ENCODE measurements at places on chromosomes 2 and 18. TPM values are rescaled to one million over a fixed set of nuclear protein-coding genes. Genes with fewer than 3 reads are reported as not detected.
A peak's percentile ranks its signal among the peaks of the same experiment; 100 is the strongest.

DNA sequence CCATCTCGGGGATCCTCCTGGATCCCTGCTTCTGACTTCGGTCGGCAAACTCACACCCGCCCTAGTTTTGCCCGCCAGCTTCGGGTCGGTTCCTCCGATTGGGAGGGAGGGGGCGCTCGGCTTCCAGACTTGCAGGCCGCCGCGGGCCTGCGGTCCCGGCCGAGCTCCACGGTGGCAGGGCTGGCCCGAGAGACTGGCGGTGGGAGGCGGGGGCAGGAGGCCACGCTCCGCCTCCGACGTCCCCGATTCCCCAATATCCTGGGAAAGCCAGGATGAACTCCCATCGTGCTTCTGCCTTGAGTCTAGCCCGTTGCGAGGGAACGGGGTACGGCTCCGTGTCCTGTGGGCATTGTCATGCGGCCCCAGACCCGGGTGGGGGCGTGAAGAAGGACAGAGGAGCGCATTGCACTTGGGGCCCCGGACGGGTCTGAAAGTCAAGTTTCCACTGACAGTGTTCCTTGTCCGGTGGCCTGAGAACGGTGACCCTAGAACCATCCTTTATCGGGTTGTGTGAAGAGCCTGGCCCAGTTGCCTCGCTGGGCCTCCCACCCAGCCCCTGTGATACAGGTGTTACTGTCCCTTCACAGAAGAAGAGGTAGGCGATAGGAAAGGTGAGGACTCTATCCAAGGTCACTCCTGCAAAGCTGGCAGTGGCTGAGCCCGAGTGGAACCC is 2.4 kb upstream of the INHBB start:
- DNase-seq, result peak; percentile 67

DNA sequence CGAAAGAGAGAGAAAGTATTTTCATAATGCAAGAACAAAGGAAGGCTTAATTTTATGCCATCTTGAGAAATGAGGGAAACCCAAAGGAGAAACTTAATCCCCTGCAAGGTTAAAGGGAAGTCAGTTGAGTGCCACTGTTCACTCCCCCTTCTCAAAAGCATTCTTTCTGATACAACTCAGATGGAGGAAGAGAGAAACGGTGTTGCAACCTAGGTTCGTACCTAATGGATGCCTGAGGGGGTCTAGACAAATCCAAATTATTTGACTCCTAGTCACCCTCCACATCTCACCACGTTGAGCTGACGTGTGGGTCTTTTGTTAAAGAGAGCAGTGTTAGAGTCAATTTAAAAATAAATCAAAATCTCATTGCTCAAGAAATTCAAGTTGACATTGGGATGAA is 52.6 kb upstream of the UNC80 start:
- no peak for DNase-seq

Gene RTKN
- total RNA-seq, result 89.9 TPM

DNA sequence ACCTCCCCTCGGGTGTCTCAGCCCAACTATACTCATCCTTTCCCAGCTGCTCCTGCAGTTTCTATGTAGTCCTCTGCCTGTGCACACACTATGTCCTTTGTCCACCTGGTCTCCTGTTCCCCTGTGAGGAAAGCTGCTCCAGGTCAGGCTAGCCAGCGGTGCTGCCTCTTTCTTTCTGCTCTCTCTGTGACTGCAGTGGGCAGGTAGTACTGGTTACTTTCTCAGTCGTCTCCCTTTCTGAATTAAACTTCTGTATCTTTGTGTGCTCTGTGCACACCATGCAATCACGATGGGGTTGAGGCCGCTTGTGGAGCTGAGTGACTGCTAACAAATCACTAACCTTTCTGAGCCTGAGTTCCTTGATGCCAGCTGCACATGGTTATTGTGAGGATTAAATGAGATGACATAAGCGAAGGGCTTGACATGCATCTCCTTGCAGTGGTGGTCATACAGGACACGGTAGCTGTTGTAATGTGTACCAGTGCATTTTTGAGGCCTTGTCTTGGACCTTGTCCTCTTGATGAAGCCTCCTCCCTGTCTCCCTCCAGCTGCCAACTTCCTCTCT is 3.5 kb downstream of the FARP2 start:
- DNase-seq, result peak; percentile 65

GRCh38 chr2:60259781-60260180 is 293.7 kb downstream of the BCL11A start:
- DNase-seq, result no peak

DNA sequence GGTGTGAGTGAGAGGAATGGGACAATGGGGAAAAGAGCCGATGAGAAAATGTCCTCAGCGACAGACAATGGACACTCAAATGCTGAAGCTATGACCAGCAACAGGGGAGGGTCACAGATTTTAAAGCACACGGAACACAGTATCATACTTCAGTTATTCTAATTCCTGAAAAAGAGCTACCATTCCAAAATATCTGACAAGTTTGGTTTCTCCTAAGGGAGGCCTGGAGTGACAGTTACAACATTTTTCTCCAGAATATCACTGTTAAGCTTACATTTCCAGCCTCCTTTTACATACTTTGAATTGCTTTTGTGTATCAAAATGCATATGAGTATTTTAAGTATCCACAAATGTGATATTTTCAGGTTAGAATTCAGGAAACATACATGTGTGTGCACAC is 321.6 kb upstream of the THUMPD2 start:
- no peak for DNase-seq

GRCh38 chr18:26579941-26580618 is 31.7 kb upstream of the KCTD1 start:
- DNase-seq, result peak; percentile 41

Gene EVA1A
- total RNA-seq, result 0.25 TPM

Gene FAM124B
- total RNA-seq, result 0.42 TPM

Gene REG3G
- total RNA-seq, result not detected

GRCh38 chr2:10389573-10389972 is 58.6 kb downstream of the ODC1 start:
- DNase-seq, result no peak

Gene TGFA
- 25.8 TPM for total RNA-seq

DNA sequence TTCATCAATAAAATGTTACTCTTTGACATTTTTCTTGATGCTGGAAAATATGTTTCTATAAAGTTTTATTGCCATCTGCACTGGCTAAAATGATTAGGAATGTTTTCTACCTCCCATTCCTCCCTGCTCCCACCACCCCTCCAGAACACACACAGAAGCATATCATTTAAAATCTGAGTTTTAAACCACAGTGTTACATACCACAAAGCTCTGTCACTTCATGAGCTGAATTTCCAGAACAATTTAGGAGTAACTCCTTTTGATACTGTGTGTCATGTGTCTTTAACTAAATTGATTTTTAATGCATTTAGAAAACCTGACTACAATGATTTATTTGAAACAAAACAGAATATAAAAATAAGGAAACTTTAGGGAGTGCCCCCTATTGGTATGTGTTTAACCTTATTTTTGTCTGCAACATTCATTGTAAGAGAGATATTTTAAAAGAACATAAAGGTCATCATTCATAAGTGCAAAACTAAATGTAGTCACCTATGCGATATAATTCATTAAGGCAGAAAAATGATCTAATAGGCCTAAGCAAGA is 52.0 kb downstream of the FEZ2 start:
- no peak for DNase-seq

- no peak for DNase-seq
Measured at GRCh38 chr2:62576276-62576939, 70.4 kb upstream of the TMEM17 start.

DNA sequence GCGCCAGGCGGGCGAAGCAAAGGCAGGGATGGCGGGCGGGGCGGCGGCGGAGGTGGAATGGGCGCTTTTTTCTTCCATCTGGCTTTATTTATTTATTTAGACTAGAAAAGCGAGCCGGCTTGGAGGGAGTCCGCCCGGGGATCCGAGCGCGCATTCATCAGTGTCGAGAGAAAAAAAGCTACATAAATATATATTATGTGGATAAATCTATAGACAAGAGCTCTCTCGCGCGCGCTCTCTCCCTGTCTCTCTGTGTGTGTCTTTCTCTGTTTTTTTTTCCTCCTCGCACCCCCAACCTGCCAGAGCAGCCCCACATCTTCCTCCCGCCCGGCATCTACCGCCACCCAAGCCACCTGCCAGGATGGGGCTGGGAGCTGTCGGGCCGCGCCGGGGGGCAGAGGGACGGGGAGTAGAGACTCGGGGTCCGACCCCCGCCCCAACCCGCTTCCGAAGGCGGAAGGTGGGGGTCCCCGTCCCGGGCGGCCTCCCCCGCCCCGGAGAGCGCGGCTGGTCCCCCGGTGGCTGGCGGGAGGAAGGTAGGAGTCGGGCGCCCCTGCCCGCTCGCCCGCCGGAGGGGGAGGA is 972 bp upstream of the CELF4 start:
- no peak for DNase-seq

- no peak for DNase-seq
Measured at GRCh38 chr2:216503697-216504375, 5.2 kb downstream of the RPL37A start.

- DNase-seq, result no peak
Measured at GRCh38 chr2:236607471-236608187, 38.0 kb downstream of the ACKR3 start.

Gene ALLC
- not detected for total RNA-seq

- no peak for DNase-seq
Measured at GRCh38 chr2:240255811-240256703, 115.6 kb upstream of the OTOS start.

Gene STAT4
- 2.0 TPM for total RNA-seq

Gene SERPINE2
- 13.6 TPM for total RNA-seq

Gene GDF7
- total RNA-seq, result 0.05 TPM

Gene ME2
- 76.5 TPM for total RNA-seq

Gene TRIM43
- not detected for total RNA-seq

Gene RPIA
- total RNA-seq, result 39.5 TPM

Gene PTPRN
- total RNA-seq, result 1.9 TPM

- DNase-seq, result no peak
Measured at GRCh38 chr2:143401861-143402260, 272.6 kb downstream of the ARHGAP15 start.

Gene UPP2
- not detected for total RNA-seq

DNA sequence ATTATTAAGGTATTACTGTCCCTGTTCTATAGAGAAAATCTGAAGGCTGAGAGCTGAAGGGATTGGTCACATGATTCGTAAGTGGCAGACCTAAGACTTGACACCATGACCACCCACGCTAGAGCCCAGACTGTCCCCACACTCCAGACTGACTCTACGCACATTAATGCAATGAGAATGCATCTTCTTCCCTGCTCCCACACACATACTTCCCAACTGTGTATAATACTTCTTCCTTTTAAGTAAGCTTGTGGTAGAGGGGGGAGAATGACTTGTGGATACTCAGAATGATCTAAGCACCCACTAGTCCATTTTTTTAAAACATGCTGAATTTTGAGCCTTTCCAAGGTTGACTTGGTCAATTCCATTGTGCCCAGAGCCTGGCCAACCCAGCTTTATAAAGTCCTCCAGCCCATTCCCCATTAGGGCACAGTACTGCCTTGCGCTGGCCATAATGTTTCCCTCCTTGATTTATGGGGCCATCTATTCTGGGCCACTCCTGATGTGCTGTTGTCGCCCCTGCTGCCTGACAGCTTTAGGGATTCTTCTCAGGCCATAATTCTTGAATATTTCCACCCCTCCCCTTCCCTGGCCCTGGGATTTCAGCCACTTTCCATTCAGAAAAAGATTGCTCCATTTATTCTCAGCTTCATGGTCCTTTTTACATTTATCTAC is 28.7 kb downstream of the ALK start:
- DNase-seq, result no peak

Gene ARHGAP28
- 2.9 TPM for total RNA-seq

DNA sequence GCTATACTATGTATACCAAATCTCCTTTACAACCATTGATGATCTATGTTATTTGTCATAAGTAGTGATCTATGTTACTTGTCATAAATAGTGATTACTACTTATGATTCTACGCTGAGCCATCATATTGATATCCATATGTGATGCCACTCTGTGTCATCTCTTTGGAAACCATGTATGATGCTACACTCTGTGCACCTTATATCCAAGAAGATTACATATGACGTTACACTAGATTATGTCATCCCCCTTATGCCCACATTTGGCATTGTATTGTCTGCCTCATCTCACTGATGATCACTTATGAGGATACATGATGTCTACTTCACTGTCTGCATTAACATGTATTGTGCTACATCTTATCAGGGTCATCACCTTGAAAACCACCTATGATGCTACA is 42.9 kb downstream of the DAW1 start:
- DNase-seq, result no peak

GRCh38 chr2:194176134-194176533 is 1480.9 kb upstream of the SLC39A10 start:
- DNase-seq, result no peak

Gene TRABD2A
- total RNA-seq, result 158 TPM

DNA sequence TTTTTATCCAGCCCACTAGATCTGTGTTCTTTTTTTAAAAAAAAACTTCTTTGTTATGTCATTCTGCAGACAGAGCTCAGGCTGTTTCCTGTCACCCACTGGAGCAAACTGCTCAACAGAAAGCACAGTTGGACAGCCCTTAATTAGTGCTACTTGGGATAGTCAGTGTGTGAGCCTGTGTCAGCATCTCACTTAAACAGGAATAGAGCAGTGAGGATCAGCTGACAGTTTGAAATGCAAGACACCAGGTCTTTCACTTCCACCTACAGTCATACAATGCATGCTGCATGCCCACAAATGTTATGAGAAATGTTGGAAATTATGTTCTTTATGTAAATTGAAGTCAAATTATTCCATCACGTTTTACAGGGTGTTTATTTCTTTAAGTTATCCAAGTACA is 174.9 kb downstream of the NR4A2 start:
- no peak for DNase-seq

GRCh38 chr2:42436370-42436769 is 57.4 kb downstream of the KCNG3 start:
- DNase-seq, result no peak

DNA sequence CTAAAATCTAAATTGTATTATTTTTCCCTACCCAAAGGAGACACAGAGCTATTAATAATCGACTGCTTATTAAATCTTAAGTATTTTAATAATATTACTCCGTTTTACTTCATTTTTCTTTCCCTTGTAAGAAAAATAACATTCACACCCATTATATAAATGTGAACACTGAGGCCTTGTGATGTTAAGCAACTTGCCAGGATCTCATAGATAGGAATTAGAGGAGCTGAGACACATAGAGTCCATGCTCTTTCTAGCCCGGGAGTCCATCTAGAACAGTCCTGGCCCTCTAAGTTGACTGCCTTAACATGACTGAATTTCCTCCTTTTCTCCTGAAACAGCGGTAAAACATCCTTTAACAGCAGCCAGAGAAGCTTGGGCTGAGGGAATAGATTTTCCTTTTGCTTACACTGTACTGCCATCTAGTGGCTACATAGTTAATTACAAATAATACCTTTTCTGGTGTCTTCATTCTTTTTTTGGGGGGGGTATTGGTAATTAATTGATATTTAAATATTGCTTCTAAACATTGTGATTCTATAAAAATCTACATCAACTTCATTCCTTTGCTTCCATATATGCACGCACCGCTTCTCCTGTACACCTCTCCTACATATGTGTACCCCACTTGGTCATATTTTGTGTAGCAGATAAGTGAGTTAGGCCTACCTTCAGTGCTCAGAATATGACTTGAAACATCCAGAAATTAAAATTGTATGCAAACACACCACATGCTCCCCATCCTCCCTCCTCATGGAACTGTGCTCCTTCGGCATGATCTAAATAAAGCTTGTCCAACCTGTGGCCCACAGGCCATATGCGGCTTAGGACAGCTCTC is 125.8 kb upstream of the HNMT start:
- DNase-seq, result no peak

Gene SH2D6
- total RNA-seq, result 1.6 TPM

Gene EML6
- 2.1 TPM for total RNA-seq

Gene SLC23A3
- total RNA-seq, result 13.8 TPM

- DNase-seq, result no peak
Measured at GRCh38 chr2:201906777-201907562, 100.6 kb downstream of the CDK15 start.

GRCh38 chr2:212032536-212033219 is 505.9 kb downstream of the ERBB4 start:
- no peak for DNase-seq

Gene CPO
- total RNA-seq, result not detected

All from colonic mucosa (tissue), 4 donors.